Effector memory CD8-positive, alpha-beta T cell (primary cell): ENCODE measurements at places on chromosomes 4 and X.

- DNase-seq, result no peak
Observed at GRCh38 chr4:116197317-116197809, 888.0 kb downstream of the TRAM1L1 start.

GRCh38 chr4:83269256-83269655 is 15.3 kb downstream of the COQ2 start:
- no peak for DNase-seq

- DNase-seq, result no peak
Observed at GRCh38 chr4:152401424-152401823, 134.5 kb downstream of the FBXW7 start.

- no peak for DNase-seq
Observed at GRCh38 chrX:20019672-20020365, 29.0 kb upstream of the BCLAF3 start.

DNA sequence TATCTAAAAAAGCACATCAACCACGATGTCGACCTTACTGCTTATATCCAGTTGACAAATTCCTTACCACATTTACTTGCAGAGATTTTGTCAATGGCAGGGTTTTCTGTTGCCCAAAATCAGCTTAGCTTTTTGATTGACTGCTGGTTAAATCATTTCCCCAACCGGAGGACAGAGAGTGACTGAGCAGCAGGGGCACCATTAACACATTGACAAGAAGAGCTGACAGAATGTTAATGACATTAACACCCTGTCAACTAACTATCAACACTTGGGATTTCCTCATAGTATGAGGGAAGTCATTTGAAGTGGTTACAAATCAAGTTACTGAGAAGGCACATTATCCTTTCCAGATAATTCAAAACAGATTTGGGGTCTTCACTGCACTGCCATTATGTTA is 368.4 kb downstream of the RPA4 start:
- DNase-seq, result no peak

DNA sequence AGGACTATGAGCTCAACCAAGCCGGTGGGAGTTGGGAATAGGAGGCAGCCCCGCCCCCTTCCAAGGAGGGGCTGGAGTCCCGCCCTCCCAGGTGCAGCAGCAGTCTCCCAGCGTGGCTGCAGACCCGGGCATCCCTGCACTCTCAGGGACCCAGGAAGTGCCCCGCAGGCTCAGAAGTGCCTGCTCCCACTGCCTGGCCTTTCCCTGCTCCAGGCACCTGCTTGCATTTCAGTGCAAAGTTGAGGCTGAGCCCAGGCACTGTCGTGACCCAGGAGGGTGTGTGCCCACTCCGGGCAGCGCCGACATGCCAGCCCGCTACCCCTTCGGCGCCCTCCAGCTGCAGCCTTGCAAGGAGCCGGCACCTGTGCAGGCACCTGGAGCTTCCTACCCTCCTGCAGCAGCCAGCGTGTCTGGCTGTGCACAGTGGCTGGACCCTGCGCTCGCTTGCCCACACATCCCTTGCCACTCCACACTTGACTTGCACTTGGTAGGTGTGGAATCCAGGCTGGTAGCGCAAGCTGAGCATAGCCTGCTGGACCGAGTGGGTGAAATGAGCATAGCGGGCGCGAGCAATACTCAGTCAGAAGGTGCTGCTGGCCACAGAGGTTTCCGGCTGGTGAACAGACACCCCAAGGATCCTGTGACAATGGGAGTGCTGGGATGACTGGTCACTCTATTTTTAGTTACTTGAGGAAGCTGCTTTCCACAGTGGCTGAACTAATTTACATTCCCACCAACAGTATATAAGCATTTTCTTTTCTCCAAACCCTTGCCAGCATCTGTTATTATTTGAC is 236.3 kb downstream of the PCDH10 start:
- no peak for DNase-seq

- no peak for DNase-seq
Observed at GRCh38 chrX:110008011-110008635, 5.2 kb downstream of the TMEM164 start.

DNA sequence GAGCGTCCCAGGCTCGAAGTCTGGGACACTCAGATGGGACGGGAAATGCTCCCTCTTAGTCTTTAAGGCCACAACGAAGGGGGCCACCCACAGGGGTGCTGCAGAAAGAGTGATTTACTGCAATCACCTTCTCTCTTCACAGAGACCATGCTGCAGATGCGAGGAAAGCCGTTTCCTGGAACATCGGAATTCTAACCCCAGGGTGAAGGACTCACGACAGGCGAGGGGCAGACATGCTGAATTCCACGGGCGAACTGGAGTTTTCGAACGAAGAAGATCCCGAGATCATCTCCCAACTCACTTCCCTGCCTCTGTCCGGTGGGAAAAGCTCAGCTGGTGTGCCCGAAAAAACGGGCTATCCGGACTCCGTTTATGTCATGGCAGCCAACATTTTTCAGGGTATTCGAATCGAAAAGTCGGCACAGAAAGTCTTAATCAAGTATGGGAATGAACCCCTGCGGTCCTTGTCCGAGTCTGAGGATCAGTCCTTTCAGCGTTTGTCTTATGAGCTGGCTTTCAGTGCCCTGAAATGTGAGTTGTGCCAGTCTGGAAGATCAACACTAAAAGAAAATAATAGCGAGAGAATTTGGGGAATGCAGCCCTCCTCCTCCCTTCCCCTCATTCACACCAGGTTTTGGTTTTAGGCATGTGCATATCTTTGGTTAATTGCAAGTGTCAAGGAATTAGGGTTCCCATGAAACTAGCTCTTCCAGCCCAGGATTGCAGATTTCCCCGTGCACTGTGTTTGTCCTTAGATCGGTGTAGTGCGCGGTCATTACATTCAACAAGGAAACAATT is 905 bp downstream of the NSUN7 start:
- DNase-seq, result no peak

DNA sequence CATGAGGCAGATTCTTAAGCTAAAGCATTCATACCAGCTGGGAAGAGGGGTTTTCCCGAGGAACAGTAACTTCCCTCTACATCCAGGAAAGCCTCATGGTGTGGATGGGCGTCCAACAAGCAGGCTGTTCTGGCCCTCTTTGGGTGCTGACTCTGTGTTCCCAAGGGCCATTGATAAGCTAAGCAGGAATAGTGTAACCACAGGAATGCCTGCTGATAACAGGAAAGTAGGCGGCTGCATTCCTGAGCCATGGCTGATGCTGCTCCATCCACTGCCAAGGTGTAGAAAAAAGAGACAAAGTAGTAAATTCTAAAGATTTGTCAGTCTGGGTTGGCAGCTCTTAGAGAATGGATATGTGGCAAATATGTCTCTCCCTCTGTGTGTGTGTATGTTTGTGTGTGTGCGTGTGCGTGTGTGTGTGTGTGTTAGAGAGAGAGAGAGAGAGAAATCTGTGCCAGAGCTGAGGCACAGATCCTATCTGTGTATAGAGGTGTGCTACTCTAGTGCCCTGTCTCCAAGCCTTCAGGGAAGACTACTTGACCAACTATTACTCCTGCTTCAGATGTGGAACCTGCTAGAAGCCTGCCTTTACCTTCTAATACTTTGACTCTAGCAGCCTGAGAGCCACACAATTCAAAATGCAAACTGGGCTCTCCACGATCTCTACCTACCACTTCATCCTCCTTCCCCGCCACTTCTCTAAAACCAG is 353.1 kb upstream of the NR3C2 start:
- DNase-seq, result no peak

GRCh38 chrX:20112022-20112774 is 4.5 kb downstream of the MAP7D2 start:
- no peak for DNase-seq

GRCh38 chr4:103100691-103101090 is 1.1 kb upstream of the BDH2 start:
- DNase-seq, result no peak

DNA sequence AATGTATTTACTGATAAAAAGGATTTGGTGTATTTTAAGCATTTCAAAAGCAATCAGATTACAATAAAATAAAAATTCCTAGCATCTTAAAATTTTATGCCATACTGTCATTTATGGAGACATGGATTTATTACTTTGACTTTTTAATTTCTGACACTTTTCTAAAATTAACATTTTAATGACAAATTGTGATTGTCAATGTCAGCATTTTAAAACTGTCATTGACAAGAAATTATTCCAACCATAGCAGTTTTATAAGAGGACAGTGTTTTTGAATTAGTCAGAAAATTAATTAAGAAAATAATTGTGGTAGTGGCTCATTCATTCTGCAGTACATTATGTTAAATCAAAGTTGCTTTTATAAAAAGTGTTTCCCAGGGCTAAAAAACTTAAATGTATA is 1954.4 kb downstream of the ARAP2 start:
- no peak for DNase-seq
